T-helper 17 cell (primary cell): ENCODE measurements at places on chromosomes 12 and 14. TPM values are rescaled to one million over a fixed set of nuclear protein-coding genes. Genes with fewer than 3 reads are reported as not detected.

DNA sequence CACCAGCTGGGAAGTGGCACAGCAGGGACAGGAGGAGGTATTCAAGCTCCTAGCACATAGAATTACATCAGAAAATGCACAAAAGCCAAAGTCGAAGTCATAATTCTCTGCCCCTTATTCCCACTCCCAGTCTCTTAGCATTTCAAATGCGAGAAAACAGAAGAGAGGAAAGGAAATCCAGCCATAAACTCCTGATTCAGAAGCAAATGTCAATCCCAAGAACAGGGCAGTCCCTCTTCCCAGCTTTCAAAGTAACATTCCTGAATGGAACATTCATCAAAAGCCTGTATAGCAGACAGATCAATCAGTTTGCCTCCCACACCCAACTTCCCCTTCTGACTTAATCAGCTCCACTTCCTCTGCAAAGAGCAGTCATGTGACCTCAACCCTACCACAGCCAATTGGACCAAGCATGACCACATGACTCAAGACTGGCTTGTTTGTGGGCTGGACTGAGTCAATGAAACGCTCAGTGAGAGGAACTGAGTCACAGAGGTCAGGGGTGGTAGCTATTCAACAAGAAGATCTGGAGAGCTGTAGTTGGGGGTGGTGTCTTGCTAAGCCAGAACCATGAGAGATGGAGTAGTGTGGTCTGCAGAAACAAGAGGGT lies 41.4 kb upstream of the TUNAR start:
- no peak for DNase-seq

- DNase-seq, result no peak
Measured at GRCh38 chr12:13084898-13085640, 18.4 kb downstream of the GSG1 start.

DNA sequence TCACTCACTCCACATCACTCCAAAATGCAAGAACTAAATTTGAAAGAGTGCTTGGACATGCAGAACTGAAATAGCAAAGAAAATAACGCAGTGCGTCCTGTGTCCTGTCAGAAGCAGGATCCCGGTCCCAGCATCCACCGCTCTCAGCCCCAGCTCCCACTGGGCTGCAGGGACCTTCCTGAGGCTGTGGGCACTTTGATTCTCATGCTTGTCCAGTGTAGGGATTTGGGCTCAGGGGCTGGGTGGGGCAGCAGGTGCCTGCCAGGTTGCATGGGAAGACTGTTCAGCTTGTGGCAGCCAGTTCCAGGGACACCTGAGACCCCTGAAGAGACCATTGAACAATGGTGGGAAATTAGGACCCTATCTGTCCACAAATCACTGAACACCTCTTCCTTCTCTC lies 140.0 kb upstream of the FKBP4 start:
- no peak for DNase-seq

TPPP2 gene
- total RNA-seq, result not detected

DNA sequence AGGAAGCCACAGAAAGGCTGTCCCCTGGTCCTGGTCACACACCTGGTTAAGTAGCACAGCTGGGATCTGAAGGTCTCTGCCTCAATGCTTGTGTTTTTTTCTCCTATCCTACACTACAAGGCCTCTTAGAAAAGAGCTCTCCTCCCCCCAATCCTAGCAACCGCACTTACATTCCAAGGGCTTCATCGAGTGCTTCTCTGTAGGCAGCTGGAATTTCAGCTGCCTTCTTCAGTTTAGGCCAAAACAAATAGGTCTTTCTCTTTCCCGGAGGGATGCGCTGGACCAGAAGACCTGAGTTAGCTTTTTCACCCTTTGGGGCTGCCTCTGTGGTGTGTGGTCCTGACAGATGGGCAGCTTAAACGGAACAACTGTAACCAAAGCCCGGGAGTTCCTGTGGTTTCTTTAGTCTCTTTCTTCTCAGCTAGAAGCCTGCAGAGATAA lies 109.7 kb downstream of the GPATCH2L start:
- no peak for DNase-seq

DNA sequence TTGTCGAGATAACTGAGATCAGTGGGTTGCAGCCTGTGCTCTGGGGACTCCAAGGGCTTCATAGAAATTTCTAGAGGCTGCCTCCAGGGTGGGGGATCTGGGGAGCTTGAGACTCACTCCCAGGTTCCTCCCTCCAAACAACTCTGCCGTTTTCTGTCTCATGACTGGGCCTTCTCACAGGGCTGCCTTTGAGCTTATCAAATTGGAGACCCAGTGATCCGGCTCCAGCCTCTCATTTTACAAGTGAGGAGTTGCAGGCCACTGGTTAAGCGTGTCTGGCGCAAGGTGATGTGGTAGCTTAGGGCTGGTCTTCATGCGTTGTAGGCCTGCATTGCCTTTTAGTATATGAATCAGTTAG lies 85.8 kb downstream of the SLC25A47 start:
- DNase-seq, result no peak

CLECL1 gene
- total RNA-seq, result 1.5 TPM

GRCh38 chr12:13849456-13849855 lies 131.9 kb downstream of the GRIN2B start:
- DNase-seq, result no peak

- no peak for DNase-seq
Measured at GRCh38 chr12:76024102-76024781, 7.3 kb downstream of the PHLDA1 start.

GRCh38 chr14:93430315-93431035 lies at the start of gene UNC79:
Gene UNC79, plus strand, starts transcription at chr14:93430939. Its CDS starts 91 bp downstream, at chr14:93431030.
- DNase-seq, result no peak

TUNAR gene
- total RNA-seq, result not detected

DNA sequence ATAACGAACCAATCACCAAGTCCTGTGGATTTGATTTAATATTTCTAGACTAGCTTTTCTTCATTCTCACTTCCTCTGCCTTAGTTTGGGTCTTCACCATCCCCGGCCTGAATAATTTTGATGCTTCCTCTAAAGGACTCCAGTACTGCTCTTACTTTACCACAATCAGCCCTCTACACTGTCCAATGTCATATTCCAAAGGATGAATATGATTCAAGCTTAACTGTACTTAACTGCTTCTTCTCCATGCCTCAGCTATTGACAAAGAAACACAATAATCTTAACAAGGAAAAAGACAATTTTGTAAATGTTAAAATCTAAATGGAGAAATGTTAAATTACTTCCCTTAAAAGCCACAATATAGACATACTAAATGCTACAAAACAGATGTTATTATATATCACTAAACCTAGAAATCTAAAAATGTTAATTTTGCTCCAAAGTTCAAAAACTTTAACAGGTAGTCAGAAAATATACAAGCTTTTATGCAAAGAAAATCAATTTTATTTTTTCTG lies 70.2 kb downstream of the STXBP6 start:
- no peak for DNase-seq

GRCh38 chr12:54304187-54304810 lies 3.5 kb upstream of the NFE2 start:
- no peak for DNase-seq

- no peak for DNase-seq
Measured at GRCh38 chr12:60501124-60501729, 905.4 kb downstream of the SLC16A7 start.

DNA sequence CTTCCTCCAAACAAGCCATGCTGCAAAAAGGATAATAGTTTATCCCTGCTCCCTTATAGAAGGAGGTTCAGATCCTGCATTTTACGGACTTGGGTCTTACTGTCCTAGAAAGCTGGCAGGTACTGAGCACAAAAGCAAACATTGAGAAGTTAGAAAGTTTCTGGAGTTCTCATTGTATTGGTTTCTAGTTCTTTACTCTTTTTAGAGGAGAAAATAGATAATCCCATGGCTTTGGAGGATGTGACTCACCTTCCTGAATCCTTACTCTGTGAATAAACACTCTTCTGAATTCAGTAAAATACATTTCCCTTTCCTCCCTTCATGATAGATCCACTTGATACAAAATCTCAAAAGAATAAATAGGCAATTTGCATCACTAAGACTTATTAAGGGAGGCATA lies 188.9 kb downstream of the NPAS3 start:
- DNase-seq, result no peak

GRCh38 chr14:53209370-53209769 lies 56.2 kb upstream of the DDHD1 start:
- DNase-seq, result no peak

DNA sequence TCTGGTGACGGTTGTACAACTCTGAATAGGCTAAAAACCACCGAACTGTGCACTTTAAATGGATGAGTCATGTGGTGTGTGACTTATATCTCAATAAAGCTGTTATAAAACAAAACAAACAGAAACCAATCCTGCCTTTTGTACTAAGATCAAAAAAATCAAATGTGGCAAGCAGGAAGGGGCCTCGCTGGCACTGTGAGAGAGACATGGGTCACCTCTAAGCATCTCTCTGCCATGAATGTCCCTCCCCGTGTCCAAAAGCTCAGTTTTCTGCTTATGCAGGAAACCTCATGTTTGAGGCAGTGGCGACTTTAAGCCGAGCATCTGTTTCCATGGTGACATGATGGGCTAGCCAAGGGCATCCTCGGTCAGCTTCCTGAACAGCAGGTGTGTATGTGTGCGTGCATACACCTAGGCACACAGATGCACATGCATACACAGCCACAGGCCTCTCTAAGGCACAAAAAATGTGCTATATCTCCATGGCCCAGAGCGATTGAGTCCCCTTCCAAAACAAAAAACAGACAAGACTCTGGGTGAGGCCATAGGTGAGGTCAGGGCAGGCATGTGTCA lies 44.4 kb downstream of the ARL6IP4 start:
- DNase-seq, result no peak

- DNase-seq, result no peak
Measured at GRCh38 chr12:87150969-87151662, 878.1 kb downstream of the C12orf50 start.

DNA sequence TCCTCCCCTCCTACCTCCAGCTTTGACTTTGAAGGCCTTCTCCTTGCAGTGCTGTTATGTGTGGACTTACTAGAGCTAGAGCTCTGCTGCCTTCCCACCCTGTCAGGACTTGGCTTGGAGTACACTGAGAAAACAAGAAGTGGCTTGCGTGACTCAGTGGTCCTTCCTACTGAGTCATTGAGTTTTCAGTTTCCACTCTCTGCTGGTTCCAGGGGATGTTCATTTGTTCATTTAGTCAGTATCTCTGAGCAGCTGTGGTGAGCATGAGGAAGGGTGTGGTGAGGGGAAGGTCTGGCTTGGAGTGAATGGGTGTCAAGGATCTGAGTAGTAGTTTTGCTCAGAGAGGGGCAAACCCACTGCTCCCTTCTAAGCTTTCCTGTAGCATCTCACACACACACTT lies 17.2 kb upstream of the ELK3 start:
- DNase-seq, result no peak

DNA sequence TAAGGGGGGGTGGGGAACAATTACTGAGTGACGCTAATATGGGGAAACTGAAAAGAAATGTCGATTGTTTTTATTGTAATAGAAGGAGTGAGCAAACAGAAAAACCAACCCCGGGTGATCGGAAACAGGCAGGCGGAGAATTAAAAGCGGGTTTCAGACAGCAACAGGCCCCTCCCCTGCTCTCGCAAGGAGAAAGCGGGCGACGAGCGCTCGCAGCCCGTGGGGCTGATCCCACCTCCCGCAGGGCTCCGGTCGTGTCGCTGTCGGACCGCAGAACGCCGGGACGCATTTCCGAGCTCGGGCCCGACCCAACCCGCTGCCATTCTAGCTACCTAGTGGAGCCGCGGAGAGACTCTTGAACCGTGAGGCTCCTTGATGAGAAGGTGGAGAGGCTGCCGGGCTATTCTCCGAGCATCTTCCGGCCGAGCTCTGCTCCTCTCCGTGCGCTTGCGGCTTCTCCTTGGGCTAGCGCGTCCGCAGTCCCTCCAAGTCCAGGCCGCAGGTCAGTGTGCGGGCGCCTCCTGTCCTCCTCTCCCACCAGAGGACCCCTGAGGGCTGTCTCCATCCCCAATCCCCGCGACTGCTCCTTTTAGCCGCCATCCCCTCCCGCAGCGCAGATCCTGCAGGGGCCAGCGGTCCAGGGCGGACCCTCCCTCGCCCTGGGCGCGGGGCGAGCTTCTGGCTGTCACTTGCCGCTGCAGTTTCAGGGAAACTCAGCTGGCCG lies 4.1 kb upstream of the PAX9 start:
- DNase-seq, result no peak

SLC2A14 gene
- total RNA-seq, result 0.17 TPM

TOMM20L gene
- total RNA-seq, result not detected

DNA sequence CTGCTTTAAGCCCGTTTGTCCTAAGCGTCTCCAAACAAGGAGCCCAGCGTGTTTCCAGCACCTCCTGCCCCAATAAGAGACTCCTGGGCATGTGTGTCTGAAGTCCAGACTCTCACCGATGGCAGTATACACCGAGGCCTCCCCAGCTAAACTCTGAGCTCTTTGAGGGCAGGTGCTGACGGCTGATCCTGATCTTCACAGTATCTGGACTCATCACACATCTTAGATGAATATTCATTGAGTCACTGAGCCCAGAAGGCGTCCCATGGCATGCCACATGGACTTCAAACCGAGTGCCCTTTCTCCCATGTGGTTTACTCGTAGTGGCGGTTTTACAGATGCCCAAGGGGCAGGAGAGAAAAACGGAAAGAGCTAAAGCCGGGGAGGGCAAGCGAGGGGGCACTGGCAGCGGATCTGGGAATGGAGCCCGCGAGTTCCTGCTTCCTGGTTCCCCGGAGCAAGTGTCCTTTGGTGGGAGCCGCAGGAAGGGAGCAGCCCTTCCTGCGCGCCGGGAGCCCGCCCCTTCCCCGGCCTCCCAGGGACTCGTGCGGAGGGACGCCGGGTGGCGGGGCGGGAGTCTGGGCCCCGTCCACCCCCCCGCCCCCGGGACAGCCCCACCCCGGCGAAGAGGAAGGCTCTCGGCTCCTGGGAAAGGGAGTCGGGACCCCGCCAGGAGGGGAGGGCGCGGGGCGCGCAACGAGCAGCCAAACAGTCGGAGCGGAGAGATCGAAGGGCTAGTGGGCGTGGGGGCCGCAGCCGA lies 585 bp upstream of the TEAD4 start:
- no peak for DNase-seq

GRCh38 chr12:96337953-96338352 lies 62.3 kb downstream of the CDK17 start:
- no peak for DNase-seq

- DNase-seq, result no peak
Measured at GRCh38 chr14:59425322-59425935, 39.8 kb downstream of the GPR135 start.

DNA sequence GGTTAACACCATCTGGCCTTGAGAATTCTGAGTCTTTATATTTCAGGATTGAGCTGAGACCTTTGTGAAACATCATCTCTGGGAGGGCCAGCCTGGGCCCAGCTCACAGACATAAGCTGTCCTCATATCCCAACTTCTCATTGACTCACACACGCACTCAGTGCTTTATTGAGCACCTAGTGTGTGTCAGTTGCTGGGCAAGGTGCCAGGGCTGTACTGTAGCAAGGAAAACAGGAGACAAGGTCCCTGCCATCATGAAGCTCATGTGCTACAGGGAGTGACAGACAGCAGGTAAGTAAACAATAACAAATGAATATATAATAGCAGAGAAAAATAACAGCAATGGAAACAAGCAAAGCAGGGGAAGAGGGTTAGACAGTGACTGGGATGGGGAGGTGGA lies 30.5 kb upstream of the CCDC63 start:
- DNase-seq, result no peak

ZBTB42 gene
- 2.7 TPM for total RNA-seq

GPR65 gene
- 14.9 TPM for total RNA-seq

DNA sequence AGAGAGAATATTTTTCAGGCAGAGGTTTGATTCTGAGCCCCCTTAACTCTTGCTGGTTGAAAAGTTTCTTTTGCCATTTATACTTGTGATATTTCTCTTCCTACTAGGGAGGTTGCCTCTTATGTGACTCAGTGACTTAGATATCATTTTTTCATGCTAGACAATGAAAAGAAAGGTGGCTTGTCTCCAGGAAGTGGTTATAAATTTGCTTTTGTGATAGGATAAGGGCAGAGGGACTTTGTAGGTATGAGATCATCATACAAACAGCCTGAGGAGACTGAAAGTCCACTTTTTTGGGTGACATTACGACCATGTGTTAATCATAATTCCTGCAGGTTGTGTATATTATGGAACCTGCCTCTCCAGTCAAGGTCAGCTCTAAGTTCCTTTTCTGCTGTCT lies 35.8 kb downstream of the ACSM4 start:
- DNase-seq, result no peak
